ENCODE measurements at places on chromosomes 16 and 17. TPM values are rescaled to one million over a fixed set of nuclear protein-coding genes. Genes with fewer than 3 reads are reported as not detected.

IRX5 gene
- 0.99 TPM for total RNA-seq

DNA sequence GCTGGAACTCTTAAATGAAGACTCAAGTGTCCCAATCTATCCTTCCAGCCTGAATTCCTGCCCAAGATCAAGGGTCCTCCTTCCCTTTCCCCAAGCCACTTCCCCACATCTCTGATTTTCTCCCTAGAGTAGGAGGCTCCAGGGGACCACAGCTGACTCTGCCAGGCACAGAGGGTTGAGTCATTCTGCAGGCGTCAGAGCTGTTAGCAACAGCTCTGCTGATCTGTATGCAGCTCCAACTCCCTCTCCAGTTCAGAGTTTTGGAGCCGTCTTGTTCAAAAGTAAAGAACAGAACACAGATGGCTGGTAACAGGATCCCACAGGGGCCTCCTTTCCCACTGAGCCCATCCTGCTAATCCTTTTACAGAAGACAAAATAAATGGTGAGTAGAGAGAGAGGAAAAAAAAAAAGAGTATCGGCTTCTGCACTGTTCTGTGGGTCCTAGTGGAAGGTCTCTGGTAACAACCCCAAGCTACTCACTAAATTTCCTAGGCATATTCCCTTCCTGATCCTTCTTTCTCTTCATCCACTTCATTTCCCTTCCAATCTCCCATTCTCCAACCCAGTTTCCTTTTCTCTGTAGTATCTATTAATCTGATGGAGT lies 13.4 kb upstream of the TAOK1 start:
- DNase-seq, result no peak

- DNase-seq, result no peak
These were observed 1.1 kb upstream of the FCSK start for GRCh38 chr16:70453117-70453891.

DNA sequence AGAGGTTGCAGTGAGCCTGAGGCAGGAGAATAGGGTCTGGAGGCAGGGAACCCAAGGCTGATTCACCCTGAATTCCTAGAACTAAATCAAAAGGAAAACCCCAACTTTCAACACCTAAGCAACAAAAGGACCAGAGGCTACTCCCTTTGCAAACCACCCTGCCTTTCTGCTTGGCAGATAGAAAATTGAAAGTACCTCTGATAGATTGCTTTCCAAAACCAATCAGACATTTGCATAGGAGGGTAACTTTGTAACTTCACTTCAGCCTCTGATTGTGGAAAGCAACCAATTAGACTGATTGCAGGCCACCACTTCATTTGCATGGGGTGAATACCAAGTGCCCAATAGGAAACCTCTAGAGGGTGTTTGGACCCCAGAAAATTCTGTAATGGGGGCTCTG lies 10.9 kb upstream of the TMEM98 start:
- DNase-seq, result no peak

BAIAP3 gene
- 0.46 TPM for total RNA-seq

DNA sequence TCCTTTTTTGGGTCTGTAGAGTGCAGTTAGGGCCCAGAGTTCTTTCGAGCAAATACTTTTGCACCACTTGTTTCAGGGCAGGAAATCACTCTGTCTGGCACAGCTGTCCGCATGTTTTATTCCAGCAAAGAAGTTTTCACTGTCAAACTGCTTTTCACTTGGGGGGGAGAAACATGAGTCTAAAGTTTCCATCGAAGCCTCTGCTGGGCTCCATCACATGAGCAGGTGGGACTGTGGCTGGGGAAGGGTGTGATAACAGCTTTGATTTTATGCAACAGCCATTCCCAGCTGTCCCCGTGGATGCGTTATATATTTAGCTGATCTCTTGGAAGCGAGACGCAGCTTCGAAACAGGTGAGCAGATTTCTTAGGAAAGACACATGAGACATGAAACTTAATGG lies 288.6 kb downstream of the SNX29 start:
- no peak for DNase-seq

- DNase-seq, result no peak
These were observed 6.4 kb upstream of the ARL4D start for GRCh38 chr17:43392397-43392796.

DNA sequence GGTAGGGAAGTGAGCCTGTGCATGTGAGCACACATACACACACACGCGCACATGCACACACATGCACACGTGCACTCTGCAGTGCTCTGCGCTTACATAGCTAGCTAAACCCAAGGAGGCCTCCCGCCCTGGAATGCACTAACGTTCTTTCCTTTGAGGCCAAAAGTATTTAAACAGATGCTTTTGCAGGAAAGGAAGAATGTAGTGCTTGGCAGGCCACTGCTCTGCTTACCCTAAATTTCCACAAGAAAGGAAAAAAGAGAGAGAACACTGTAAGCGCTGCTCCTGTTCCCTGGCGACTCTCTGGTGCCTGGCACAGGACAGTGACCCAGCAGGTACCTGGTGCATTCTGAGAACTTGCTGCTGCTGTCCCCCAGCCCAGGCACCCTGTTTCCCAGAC lies 31.3 kb upstream of the MRPS23 start:
- DNase-seq, result no peak

HS3ST3A1 gene
- total RNA-seq, result not detected

DNA sequence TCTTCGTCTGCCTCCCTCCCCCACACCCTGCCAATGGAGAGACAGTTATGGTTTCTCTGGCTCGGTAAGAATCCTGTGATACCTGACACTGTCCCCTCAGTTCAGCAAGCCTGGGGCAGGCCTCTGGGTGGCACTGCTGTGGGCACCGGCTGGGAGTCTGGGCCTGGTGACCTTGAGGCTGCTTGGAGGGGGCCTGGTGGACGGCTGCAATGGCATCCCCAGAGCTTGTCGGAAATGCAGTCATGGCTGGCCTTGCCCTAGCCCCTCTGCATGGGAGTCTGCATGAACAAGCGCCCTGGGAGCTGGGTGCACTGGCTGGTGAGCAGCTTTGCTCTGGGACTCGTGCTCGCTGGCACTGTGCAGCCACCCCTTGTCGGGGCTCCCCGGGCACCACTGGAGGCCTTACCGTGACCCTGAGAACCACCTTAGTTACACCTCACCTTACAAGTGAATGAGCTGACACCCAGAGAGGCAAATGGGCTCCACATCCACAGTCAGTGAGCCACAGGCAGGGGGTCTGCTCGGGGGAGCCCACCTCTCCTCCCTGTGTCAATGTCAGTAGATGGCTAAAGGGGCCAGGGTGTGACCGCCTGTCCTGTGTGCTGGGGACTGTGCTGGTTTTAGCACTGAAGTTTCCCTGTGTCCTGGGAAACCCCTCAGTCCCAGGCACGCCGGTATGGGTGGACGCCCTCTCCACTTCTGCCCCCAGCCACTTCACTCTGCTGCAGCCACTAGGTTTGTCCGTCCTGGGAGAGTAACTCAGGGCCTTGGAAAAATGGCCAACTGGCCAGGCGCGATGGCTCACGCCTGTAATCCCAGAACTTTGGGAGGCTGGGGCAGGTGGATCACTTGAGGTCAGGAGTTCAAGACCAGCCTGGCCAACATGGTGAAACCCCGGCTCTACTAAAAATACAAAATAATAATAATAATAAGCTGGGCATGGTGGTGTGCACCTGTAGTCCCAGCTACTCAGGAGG lies 1.4 kb downstream of the LGALS3BP start:
- DNase-seq, result no peak

DNA sequence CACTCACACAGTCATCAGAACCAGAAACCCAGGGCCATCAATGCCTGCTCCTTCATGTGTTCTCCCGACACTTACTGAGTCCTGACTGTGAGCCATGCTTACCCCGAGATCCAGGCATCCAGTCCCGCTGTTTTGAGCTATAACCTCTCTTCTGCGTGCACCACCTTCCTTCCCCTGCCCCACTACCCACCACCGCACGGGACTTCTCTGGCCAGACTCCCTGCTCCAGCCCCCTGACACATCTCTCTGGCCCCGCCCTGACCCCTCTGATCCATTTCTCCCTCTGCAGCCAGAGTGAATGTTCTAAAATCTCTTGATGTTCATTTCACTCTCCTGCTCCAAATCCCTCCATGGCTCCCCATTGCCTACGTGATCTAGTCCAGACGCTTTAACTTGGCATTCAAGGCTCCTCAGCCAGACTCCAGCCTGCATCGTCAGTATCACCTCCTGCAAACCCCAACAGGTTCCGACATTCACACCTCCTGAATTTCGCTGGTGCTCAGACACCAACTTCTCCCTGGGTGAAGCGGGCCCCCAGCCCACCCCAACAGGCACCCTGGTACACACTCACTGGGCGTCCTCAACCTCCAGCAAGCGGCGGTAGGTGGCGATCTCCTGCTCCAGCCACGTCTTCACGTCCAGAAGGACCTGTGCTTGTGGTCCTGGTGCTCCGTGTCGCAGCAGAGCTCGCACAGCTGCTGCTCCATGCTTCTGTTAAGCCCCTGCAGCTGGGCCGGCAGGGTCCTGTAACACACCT lies 3.1 kb upstream of the KRT17 start:
- DNase-seq, result no peak

DNA sequence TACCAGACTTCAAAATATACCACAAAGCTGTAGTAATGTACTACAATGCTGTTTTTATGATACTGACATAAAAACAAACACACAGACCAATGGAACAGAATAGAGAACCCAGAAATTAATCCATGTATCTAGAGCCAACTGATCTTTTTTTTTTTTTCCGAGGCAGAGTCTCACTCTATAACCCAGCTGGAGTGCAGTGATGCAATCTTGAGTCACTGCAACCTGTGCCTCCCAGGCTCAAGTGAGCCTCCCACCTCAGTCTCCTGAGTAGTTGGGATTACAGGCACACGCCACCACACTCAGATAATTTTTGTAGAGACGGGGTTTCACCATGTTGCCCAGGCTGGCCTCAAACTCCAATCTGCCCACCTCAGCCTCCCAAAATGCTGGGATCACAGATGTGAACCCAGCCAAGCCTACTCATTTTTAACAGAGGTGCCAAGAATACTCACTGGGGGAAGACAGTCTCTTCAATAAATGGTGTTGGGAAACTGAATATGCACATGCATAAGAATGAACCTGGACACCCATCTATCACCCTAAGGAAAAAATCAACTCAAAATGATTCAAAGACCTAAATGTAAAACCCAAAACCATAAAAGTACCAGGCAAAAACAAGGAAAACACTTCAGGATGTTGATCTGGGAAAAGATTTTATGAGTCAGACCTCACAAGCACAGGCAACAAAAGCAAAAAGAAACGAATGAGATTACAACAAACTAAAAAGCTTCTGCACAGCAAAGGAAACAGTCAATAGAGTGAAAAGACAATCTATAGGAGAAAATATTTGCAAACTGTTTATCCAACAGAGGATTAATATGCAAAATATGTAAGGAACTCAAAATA lies 63.1 kb downstream of the STX8 start:
- peak; percentile 33 for DNase-seq

CACNG1 gene
- total RNA-seq, result not detected

GRCh38 chr16:78619811-78620210 lies 520.4 kb downstream of the WWOX start:
- DNase-seq, result no peak

DNA sequence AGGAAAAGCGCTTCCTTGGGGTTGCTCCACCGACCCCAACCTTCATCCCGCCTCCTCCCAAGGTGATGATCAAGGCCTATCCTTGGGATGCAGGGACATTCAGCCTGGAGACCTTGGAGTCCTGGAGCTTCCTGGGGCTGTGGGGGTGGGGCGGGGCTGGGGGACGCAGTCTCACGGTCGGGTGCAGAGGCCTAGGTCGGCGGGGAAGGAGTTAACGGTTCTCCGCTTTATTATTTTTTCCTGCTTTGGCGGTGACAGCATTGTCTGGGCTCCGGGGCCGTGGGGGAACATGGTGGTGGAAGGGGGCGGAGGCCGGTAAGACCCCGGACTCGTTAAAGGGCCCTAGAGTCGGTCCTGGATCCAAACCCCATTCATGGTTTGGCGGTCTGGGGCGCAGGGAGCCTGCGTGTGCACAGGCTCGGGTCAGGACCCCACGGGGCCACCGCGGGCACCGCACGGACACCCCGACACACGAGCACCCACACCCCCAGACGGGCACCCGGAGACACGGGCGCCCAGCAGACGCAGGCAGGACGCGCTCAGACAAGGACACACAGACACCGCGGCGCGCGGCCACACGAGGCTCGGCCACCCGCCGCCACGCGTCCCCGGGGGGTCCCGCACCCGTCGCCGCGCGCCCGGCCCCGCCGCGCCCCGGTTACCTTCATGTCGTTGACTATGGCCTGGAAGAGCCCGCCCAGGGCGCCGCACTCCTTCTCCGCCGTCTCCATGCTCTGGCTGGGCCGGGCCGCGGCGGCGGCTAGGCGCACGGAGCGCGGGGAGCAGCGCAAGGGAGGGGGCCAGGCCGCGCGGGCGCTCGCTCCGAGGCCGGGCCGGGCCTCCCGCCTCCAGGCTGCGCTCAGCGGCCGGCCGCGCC lies 554 bp downstream of the MTSS2 start:
- DNase-seq, result no peak

DNA sequence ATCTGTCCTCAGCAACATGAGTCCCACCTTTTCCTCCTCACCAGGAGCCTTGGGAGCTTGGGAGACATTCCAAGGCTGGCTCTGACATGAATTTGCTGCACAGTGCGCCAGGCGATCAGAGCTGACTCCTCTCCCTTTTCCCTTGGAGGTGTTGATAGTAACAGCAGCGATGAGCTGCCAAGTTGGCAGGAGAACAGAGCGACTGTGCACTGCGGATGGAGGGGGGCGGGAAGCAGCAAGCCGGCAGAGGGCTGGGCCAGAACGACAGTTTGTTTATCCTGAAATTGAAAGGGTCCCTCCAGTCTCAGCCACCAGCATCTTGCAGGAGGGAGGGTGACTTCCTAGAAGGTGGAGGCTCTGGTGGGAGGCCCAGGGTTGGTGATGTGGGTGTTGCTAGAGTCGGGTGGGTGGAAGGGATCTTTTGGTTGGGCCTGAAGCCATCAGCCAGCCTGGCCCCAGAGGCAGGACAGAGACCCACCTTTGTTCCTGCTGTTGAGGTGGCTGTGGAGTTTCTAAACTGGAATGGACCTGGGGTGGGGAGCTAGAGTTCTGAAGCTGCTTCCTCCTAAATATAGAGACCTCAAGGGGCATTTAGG lies 22.5 kb upstream of the DYNLL2 start:
- no peak for DNase-seq

PRSS22 gene
- not detected for total RNA-seq

DNA sequence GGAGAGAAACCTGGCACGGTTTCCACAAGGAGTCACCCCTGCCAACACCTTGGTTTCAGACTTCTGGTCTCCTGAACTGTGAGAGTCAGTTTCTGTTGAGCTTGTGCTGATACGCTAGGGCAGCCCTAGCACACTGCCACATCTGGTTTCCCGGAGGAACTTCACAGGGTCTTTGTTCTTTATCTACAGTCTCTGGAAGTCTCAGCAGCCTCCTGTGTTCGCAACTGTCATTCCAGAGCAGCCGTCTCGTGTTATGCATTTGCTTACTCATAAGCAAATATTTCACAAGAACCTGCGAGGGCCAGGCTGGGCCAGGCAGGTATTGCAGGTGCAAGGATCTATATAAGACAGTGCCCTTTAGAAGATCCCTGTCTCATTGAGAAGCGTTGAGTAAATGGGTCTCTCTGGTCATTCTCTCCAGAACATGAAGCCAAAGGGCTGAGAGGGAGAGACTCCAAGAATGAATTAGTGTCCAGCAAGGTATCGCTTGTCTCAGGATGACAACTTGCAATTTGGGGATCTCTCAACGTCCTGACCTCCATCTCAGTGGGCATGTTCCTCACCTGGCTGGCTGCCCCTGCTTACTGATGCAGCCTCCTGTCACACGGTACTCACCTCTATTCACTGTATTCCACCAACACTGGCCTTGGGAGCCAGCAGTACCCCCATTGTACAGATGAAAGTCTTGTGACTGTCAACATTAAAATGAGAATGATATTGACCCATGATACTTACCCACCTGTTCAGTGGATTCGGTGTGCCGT lies 141.2 kb downstream of the WWOX start:
- no peak for DNase-seq

All from pulmonary artery endothelial cell (primary cell).